ENCODE measurements at places on chromosomes 6 and 20.
A peak's percentile ranks its signal among the peaks of the same experiment; 100 is the strongest.

DNA sequence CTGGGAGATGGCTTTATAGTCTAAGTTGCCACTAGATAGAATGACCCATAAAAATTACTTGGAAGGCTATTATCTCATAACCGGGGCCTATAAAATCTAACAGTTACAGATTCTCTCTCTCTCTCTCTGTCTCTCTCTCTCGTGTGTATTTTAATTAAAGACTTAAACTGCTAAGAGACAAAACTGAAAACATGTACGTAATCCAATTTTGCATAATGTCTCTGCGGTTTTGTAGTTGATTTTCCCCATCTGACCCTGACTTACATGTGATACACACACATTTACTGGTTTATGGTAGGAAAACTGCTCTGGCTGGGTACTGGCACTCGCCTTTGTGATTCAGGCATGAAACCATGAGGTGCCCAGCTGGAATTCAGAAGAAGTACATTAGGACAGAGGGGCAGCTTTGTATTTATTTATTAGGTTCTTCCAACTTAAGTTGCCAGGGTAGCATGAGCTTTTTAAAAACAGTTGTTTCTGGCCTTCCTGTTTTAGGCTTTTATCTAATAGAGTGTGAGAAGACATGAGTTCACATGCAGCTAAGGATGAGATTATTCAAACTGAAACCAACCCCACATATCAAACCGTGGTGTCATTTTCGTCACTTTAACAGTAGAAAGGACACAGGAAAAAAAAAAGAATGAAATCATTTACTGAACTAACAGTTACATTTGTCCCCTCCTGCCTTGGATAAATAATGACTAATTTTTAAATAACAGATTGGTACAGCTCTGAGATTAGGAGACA is 182.5 kb downstream of the GMPR start:
- no peaks in the 10 kb centered on the region for H3K27me3 ChIP-seq
- peak overlapping the region; percentile 62 for H3K27ac ChIP-seq
- no peaks in the 10 kb centered on the region for H3K36me3 ChIP-seq
- H3K4me1 ChIP-seq, result peaks cover 11% of the 10 kb centered on the region

DNA sequence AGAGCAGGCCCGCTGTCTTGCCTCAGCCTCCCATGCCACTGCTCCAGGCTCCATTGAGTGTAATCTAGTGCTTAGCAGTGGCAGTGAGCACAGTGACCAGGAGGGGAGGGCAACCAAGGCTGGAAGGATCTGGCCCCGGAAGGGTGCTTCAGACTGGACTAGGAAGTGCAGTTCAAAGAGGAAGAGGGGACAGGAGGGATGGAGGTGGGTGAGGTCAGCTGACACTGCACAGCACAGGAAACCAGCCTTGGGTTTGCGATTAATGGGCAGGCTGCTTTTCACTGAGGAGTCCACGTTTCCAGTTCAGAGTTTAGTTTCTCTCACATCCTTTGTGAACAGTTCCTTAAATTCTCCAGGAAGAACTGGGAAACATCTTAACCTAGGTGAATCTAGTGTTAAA is 46.9 kb downstream of the CDS2 start:
- H3K27ac ChIP-seq, result no peak overlapping the region
- H3K4me3 ChIP-seq, result no peak overlapping the region
- no peak for DNase-seq

GRCh38 chr20:23272176-23273029 is 78.2 kb upstream of the NXT1 start:
- no peaks in the 10 kb centered on the region for H3K36me3 ChIP-seq
- H3K27ac ChIP-seq, result no peak overlapping the region
- DNase-seq, result no peak
- no peak overlapping the region for H3K4me3 ChIP-seq

GRCh38 chr6:3875486-3875885 is 26.3 kb downstream of the FAM50B start:
- H3K4me1 ChIP-seq, result no peaks in the 10 kb centered on the region
- H3K4me3 ChIP-seq, result no peak overlapping the region
- no peak overlapping the region for H3K27ac ChIP-seq

- H3K27me3 ChIP-seq, result no peaks in the 10 kb centered on the region
- H3K4me3 ChIP-seq, result no peak overlapping the region
- peaks cover 4% of the 10 kb centered on the region for H3K36me3 ChIP-seq
- DNase-seq, result no peak
- peak overlapping the region; percentile 45 for H3K27ac ChIP-seq
Observed at GRCh38 chr6:11210386-11211138, 21.9 kb downstream of the NEDD9 start.

GRCh38 chr6:2552526-2553154 is 198.1 kb downstream of the MYLK4 start:
- no peak overlapping the region for H3K4me3 ChIP-seq
- no peaks in the 10 kb centered on the region for H3K27me3 ChIP-seq
- H3K27ac ChIP-seq, result no peak overlapping the region
- H3K4me1 ChIP-seq, result no peaks in the 10 kb centered on the region

DNA sequence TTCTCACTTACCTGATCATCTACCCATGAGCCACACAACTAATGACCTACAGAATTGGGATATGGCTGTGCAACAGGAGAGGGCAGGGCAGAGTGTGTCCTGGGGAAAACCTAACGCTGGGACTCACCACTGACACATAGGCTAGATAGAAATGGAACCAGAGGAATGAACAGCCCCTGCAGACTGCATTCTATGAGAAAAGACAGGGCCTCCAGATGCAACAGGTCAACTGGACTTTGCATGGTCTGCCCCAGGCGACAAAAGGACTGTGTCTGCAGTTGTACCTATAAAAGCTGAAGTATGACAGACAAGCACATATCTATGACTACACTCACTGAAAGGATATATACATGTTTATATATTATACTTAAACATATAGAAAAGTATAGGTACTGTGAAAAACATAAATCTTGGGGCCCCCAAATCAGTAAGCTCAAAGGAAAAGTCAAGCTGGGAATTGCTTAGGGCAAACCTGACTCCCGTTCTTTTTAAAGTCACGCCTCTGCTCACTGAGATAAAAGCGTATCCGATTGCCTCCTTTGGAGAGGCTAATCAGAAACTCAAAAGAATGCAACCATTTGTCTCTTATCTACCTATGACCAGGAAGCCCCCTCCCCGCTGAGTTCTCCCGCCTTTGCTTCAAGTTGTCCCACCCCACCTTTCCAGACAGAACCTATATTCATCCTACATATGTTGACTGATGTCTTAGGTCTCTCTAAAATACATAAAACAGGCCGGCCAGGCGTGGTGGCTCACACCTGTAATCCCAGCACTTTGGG is 68.5 kb downstream of the EPB41L2 start:
- H3K27ac ChIP-seq, result no peak overlapping the region
- H3K4me1 ChIP-seq, result peaks cover 6% of the 10 kb centered on the region

- peaks cover 19% of the 10 kb centered on the region for H3K27me3 ChIP-seq
- no peak overlapping the region for H3K4me3 ChIP-seq
- H3K4me1 ChIP-seq, result no peaks in the 10 kb centered on the region
- no peaks in the 10 kb centered on the region for H3K36me3 ChIP-seq
- no peak for DNase-seq
Observed at GRCh38 chr20:10225439-10226060, 6.9 kb downstream of the SNAP25 start.

DNA sequence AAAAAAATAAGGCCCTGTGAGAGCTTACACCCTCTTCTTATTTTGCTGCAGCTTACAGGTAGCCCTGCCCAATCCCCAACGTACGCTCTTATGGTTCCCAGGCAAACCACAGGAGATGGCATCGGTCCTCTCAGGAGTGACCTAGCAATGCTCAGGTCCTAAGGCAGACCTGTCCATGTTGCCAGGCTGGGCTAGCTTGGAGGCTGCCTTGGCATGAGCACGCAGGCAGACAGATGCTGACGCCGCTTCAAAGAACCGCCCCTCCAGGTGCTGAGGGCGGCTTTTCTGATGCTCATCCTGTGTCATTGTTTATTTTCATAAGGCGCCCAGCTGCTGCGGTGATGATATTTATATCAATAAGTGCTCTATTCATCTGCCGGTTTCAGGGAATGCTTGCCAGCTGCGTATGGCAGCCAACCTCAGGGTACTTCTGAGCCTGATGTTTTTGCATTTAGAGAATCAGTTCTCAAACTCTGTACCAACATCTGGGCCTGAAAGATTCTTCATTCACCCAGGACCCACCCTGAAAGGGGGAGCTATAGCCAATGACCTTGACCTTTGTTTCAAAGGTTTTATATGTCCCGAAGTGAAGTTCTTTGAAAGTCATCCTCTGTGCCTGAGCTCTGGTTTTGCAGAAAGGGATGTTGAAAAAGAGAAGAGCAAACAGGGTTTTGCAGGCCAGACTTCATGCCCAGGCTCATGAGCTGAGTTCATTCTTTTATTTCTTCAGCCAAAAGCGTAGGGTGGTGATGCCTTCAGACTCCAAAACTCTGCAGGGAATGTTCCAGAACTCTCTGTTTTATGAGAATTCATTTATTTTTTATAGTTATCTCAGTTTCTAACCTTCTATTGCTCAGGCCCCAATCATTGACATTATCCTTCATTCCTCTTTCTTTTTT is 475.6 kb upstream of the CHD6 start:
- DNase-seq, result no peak
- no peaks in the 10 kb centered on the region for H3K4me1 ChIP-seq
- no peak overlapping the region for H3K27ac ChIP-seq
- H3K4me3 ChIP-seq, result no peak overlapping the region
- no peaks in the 10 kb centered on the region for H3K27me3 ChIP-seq

DNA sequence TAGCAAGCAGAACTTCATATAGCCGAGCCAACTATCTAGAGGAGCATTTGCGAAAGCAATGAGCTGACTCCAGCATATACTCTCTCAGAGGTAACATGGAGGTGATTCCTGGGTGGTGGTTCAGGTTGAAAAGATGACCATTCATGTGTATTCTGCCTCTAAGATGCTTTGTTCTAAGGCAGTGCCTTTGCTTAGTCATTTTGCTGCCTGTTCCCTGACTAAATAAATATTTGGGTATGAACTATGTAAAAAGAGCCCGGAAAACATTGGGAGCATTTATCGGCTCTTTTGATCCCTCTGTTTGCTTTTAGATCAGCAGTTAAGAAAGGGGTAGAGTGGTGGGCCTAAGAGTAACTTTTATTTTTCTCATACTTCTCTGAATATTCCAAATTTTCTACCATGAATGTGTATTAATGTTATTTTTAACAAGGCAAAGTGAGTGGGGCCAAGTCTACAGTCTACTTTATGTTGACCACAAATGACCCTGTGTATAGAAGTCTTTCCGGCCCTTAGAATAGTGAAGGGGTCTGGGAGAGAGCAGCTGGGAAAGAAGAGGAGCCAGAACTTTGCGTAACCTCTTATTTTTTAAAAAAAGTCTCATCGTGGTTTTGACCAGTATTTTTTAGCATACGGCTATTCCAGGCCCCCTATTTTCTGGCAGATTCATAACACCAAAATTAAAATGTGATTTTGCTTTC is 206.5 kb upstream of the EYA4 start:
- no peaks in the 10 kb centered on the region for H3K27me3 ChIP-seq
- no peak overlapping the region for H3K4me3 ChIP-seq
- no peaks in the 10 kb centered on the region for H3K4me1 ChIP-seq
- no peaks in the 10 kb centered on the region for H3K36me3 ChIP-seq
- DNase-seq, result no peak
- H3K27ac ChIP-seq, result no peak overlapping the region

- H3K36me3 ChIP-seq, result no peaks in the 10 kb centered on the region
- no peak overlapping the region for H3K4me3 ChIP-seq
- no peak overlapping the region for H3K27ac ChIP-seq
- DNase-seq, result no peak
- no peaks in the 10 kb centered on the region for H3K27me3 ChIP-seq
- peaks cover 23% of the 10 kb centered on the region for H3K4me1 ChIP-seq
Observed at GRCh38 chr6:154154389-154154967, 115.4 kb downstream of the OPRM1 start.

DNA sequence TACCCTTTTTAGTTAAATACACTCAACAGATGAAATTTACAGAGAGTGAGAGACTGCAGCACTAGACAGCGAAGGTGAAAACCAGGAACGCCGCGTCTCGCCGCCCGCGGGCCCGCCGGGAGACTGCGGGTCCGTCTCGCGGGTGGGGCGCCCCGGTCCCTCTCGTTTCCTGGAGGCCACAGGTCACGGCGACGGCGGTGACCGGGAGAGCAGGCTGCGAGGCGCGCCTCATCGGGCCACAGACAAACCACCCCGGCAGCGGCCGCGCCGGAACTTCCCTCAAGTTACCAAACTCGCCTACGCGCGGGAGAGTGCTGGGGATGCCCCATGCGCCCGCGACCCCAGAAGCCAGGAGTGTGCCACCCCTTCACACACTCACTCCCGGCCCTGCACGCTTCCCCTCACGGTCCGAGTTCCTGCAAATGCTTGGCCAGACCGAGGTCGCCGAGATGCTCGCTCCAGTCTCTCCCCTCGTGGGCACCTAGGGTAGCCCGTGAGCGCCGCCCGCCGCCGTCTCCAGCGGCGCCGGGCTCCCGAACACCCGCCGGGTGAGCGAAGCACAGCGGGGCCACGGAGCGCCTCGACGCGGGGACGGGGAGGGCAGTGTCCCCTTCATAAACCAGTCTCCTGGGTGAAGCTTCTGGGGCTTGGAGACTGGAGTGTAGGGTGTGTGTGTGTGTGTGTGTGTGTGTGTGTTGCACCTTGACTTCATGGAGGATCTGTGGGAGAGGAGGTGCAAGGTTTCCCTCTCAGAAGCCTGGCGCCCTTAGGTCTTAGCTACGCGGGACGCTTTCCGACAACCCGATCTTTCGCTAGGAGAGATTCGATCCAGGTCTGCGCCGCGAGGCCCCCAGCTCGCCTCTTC is 1.4 kb downstream of the BACH2 start:
- H3K36me3 ChIP-seq, result no peaks in the 10 kb centered on the region
- no peaks in the 10 kb centered on the region for H3K27me3 ChIP-seq
- peaks cover 26% of the 10 kb centered on the region for H3K4me1 ChIP-seq
- peak overlapping the region; percentile 92 for H3K4me3 ChIP-seq
- peak overlapping the region; percentile 93 for H3K27ac ChIP-seq

DNA sequence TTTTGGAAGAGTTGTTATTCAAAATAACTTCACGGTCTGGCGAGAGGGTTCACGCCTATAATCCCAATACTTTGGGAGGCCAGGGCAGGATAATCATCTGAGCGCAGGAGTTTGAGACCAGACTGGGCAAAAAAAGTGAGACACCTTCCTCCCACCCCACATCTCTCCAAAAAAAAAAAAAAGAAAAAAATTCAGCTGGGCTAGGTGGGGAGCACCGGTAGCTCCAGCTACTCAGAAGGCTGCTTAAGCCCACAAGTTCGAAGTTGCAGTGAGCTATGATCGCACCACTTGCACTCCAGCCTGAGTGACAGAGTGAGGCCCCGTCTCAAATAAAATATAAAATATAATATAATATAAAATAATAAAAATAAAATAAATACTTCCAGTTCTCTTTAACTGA is 10.4 kb downstream of the OR2B2 start:
- no peak for DNase-seq
- no peaks in the 10 kb centered on the region for H3K27me3 ChIP-seq
- H3K36me3 ChIP-seq, result no peaks in the 10 kb centered on the region

DNA sequence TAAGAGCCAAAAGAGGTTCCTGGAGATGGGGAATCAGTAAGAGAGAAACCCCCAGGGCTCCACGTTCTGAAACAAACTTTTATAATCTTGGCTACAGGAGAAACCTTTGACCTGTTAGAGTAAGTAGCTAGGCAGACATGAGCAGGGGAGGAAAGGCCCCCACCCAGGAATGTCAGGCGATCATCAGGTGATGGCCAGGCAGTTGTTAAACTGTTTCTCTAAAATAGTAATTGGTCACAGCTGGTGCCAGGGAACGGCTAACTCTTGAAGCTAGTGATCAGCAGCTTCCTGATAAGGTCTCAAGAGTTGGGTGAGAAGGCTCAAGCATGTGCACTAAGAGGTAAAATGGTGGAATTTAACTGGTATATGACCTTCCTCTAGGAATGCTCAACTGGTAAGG is 263.8 kb downstream of the HDGFL1 start:
- no peaks in the 10 kb centered on the region for H3K4me1 ChIP-seq
- DNase-seq, result no peak
- H3K27ac ChIP-seq, result no peak overlapping the region
- no peaks in the 10 kb centered on the region for H3K36me3 ChIP-seq
